ENCODE measurements at places on chromosomes 7 and 10.

DNA sequence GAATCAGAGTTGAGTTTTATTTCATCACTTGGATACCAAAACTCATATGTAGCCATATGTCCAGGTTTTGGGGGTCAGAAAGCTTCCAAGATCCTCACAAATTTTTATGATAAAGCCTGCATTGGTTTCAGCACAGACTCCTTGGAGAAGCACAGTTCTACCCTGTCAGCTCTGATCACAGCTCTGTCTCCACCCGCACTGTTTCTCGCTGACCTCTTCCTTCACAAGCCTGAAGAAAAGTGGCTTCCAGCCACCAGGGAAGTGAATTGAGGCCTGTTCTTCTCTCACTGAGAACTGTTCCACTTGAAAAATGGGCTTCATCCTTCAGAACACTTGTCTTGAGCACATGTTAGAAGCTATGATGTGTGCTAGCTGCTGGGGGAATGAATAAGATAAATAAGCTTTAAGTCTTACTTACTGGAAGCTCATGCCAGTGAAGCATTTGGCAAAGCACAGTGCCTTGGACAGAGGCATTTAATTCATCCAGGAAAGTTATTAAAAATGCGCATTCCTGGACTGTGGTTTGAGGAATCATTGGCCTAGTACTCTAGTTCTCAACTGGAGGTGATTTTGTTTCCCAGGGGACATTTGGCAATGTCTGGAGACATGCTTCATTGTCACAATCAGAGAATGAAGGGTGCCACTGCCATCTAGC, 133.6 kb downstream of the BMPER start:
- DNase-seq, result no peak

DNA sequence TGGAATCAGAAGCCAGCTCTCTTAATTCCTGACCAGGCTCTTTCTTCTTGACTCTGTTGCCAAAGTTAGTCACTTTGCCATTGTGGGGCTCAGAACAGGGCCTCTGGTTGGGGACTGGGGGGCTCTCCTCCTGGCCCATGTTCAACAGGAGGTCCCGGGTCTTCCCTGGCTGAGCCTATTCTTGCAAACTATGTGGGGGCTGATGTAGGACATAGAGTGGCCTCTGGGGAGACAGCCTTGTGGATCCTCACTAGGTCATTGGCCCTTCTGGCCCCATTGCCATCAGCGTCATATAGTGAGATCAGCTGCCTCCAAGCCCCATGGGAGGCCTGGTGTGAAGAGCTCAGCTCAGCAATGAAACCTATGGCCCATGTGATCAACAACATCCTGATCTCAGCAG, 77.6 kb upstream of the LEP start:
- DNase-seq, result no peak

DNA sequence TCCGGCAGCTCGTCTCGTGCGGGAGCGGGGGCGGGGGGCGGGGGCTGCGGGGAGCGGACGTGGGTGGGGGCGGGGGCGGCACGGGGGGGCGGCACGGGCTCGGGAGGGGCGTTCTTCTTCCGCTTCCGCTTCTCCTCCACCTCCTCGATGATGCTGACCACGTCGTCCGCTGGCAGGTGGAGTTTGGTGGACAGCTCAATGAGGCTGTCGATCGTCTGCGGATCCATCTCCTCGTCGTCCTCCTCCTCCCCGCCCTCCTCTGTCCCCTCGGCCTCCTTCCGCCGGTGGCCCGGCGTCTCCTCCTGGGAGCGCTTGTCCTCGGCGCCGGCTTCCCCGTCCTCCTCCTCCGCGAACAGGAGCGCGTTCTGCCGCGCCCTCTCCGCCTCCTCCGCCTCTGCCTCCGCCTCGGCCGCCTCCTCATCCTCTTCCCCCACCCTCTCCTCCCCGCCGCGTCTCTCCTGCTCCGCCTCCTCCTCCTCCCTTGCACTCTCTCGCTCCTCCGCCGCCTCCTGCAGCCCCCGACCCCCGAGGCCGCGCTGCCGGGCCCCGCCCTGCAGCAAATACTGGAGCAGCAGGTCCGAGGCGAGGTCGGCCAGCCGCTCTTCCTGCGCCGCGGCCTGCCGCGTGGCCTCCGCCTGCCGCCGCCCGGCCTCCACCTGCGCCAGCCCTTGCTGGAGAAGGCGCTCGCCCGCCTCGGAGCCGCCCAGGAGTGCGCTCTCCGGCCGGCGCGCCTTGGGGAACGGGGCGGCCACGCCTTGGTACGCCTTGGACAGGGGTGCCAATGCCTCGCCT, 1.9 kb downstream of the VGF start:
- DNase-seq, result no peak

- no peak for DNase-seq
Observed at GRCh38 chr7:156309016-156309620, 331.5 kb upstream of the RNF32 start.

DNA sequence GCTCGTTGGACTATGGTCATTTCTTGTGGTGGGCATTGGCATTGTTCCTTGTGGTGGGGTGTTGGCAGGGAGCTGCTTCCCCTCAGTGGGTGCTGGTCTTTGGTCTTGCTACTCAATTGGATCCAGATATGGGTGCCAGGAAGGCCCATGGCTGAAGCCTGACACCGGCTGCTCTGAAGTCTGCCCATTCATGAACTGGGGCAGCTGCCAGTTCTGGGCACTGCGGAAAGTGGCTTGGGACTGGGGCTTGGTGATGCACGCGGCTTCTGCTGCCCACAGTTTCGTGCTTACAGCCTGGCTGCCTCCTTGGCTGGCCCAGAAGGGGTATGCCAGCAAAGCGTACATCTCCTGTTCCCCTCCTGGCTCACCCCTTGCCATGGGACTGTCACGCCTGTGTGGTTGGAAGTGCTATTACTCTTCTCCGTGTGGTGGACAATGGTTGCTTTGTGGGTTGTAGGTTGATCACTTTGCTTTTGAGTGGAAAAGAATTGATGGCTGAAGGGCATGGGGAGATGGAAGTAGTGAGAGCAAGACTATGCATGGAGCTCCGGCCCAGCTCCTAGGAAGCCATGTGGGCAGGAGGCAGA, 54.7 kb downstream of the ADAMTS14 start:
- DNase-seq, result no peak

- no peak for DNase-seq
Observed at GRCh38 chr7:79308192-79308591, 145.3 kb downstream of the MAGI2 start.

- no peak for DNase-seq
Observed at GRCh38 chr7:7005303-7005702, 177.0 kb upstream of the C1GALT1 start.

GRCh38 chr10:6120691-6121090, 31.9 kb downstream of the RBM17 start:
- DNase-seq, result no peak

DNA sequence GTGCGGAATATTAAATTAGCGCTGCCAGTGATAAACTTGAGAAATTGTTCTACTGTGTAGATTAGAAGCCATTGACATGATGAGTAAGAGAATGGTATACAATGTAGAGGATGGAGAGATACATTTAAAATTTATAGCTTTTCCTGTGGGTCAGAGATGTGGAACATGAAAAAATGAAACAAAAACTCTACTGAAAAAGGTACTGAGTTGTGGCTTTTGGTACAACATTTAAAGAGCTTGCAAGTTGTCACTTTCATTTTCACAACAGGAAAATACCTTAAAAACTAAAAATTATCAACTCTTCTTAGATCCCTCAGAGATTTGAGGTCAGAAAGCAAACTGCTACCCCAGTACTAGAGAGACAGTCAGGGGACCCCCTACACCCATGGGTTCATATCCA, 348.8 kb upstream of the CDC14C start:
- no peak for DNase-seq

- no peak for DNase-seq
Observed at GRCh38 chr10:24911029-24911428, 41.4 kb downstream of the PRTFDC1 start.

GRCh38 chr7:37000511-37000910, 276.2 kb upstream of the AOAH start:
- DNase-seq, result no peak

- DNase-seq, result no peak
Observed at GRCh38 chr7:23335136-23335535, 36.0 kb downstream of the MALSU1 start.

DNA sequence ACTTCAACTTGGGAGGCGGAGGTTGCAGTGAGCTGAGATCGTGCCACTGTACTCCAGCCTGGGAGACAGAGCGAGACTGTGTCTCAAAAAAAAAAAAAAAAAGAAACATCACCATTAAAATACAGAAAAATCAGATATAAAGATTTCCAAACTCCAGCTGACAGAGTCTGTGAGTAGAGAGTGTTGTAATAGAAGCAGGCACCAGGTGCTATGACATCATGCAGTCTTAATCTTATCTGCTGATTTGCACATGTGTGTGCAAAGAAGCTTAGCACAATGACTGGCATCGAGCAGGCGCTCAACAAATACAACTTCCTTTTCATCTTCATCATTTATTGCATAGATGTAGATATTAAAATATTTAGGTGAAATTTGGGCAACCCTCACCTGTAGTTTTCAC, 92.2 kb downstream of the PRKCQ start:
- no peak for DNase-seq

DNA sequence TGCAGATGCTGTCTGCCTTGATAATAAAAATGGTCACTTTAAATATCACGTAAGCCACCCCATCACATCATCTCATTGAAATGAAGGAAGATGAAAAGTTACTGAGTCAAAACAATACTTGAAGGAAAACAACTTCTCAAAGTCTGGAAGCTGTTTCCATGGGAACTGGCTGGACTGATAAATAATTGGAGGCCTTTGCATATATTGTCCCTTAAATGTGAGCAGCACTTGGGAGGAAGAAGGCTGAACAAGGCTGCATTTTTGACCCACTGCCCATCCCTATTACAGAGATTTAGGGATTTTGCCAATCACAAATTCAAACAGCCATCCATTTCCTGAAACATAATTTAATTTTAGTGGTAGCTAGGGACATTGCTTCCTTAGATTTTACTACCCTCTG, 18.2 kb upstream of the MAGI2 start:
- DNase-seq, result no peak

DNA sequence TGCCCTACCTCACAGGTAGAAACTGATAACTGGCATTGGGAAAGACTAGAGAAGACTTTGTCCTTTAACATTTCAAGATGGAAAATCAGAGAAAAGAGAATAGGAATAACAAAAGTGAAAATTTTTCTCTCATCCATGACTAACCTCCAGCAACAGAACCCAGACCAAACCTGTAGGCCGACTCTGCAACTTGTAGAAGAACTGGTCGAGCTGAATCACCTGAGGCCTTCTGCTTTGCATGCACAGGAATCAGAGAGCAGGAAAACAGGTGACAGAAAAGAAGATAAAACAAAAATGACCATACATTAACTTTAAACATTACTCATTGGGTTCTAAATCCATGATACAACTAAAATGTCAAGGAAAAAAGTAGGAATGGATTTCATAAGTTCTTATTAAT, 137.1 kb downstream of the SLC25A13 start:
- DNase-seq, result no peak

GRCh38 chr7:118845791-118846190, 621.3 kb downstream of the ANKRD7 start:
- no peak for DNase-seq

GRCh38 chr10:103564776-103565520, 71.4 kb downstream of the NEURL1 start:
- DNase-seq, result no peak

DNA sequence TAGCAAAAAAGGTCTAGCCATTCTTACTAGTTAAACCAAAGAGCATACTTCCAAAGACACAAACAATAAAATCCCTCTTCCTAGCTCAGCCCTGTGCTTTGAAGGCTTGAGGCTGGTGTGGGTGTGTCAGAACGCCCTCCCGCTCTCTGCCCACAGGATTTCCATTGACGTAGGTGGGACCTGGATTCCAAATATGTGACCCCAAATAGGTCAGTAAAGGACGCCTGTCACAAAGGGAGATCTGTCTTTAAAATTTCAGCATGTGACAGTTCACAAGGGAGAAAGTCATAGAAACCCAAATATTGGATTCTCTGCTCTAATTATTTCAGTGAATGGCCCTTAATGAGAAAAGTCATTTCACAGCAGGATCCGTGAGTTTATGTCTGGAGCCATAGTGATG, 39.9 kb upstream of the LYZL1 start:
- no peak for DNase-seq

- no peak for DNase-seq
Observed at GRCh38 chr7:110881721-110882120, 209.2 kb upstream of the LRRN3 start.

DNA sequence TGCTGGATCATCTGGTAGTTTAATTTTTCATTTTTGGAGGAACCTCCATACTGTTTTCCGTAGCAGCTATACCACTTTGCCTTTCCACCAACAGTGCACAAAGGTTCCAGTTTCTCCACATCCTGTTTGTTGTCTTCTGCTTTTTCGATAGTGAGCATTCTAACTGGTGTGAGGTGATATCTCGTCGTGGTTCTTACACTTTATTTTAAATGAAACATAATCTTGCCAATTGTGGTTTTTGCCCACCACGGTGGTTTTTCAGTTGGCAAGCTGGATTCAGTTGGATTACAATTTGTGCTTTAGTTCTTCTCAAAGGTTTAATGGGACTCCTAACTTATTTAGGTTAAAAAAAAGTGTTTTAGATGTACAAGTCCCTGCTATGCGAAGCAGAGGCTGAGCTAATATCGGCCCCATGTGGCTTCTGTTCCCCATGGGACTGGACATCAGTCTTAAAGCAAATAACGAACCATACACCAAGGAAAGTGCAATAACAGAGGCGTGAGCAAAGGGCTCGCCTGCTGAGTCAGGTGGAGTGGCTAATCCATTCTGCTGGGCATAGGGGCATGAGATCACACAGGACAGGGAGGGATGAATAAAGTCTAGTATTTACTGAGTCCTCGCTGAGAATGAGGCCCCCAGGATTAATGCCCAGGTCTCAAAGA, 153.6 kb downstream of the AOAH start:
- no peak for DNase-seq

DNA sequence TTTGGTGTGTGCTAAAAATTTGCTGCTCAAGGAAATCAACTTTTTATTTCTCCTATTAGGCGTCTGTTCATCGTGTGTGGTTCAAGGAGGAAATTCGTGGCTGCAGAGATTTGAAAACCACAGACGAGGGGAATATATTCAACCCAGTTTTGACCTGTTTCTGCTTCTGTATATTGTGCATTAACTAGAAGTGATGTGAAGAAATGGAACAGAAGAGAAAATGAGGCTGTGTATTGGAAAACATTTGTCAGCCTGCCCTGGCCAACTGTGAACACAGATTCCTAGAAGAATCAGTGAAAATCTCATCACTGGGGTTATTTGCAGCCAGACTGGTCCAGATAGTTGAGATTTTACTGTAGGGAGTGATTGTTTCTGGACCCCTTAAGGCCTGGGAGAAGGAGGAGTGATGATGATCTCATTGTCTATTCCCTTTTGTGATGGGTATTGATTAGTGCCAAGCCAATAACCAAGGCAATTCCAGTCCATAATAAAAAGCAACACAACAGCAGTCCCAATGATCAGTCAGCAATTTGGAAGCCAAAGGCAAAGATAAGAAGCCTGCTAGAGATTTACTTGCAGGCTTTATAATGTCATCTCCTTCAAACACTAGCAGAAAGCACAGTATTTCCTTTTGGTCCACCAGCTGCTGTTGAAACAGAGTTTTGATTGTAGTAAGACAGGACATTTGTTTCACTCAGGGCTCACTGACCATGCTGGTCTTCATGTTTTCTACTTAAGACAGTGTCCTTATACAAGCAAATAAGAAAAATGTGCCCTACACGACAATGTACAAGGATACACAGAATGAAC, 339.4 kb downstream of the PRPF18 start:
- no peak for DNase-seq
